ENCODE measurements at places on chromosomes 16 and 17. TPM values are rescaled to one million over a fixed set of nuclear protein-coding genes. Genes with fewer than 3 reads are reported as not detected.

- DNase-seq, result no peak
Observed at GRCh38 chr16:50900391-50900942, 158.6 kb downstream of the CYLD start.

DNA sequence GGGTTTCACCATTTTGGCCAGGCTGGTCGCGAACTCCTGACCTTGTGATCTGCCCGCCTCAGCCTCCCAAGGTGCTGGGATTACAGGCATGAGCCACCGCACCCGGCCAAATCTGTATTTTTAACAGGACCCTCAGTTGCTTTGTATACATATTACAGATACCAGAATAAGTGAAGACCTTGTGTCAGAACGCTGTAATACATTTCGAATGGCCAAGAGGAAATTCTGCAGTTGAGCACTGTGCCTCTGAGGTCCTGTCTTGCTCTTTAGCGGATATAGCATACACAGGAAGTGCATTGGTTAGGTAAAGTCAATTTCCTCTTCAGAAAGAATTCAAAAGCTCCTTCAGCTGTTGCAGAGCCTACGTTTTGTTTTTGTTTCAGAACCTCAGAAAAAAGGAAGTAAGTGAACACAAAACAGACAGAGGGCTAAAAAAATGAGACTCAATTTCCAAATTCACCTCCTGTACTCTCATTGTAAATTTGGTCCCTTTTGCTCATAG, 15.7 kb downstream of the CRLF3 start:
- no peak for DNase-seq

- no peak for DNase-seq
Observed at GRCh38 chr17:10737168-10737622, 7.4 kb upstream of the TMEM220 start.

The KRT17 gene
- total RNA-seq, result 208 TPM

The ATP6V0D1 gene
- 157 TPM for total RNA-seq

GRCh38 chr17:66400698-66401097, 98.3 kb downstream of the PRKCA start:
- no peak for DNase-seq

GRCh38 chr17:16583781-16584180, 14.8 kb upstream of the ZNF287 start:
- DNase-seq, result no peak

DNA sequence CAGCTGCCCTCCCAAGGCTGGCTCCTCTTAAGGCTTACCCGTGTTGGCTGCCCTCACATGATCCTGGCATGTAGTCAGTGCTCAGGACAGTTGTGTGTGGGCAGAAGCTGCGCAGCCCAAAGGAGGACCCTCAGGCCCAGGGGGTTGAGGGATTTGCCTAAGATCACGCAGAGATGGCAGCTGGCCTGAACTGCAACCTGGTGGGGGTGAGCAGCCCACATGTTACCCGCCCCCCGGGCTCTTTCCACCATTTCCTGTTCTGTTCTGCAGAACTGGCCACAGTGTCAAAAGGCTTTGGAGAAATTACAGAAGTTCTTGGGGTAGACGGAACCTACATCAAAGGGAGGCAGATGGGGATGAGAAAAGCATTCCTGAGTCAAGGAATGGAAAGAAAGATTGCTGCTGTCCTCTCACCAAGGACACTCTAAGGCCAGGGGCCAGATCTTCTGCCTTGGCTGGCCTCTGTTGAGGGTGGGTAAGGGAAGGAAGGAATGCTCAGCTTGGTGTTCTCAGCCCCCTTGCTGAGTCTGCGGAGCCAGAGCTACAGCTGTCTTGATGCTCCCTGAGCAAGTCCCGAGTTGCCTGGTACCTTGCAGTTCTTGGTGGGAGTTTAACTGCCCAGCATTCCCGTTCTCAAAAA, 53.0 kb downstream of the EPN2 start:
- no peak for DNase-seq

DNA sequence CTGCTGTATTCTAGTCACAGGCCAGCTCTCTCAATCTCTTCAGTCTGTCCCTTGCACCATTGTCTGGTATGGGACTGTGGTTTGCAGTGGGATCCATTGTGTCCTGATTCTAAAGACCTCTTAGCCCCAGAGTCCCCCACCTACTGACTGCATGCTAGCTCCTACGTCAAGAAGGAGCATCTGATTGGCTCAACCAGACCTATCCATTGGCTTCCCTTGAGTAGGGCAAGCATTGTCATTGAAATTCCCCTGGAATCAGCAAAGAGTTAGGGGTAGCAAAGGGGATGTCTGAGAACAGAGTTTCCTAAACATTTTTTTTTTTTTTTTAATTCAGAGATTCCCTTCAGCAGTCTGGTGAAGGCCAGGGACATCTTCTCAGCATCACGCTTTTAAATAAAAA, 175.3 kb upstream of the MPHOSPH6 start:
- no peak for DNase-seq

GRCh38 chr16:51114382-51114781, 36.7 kb downstream of the SALL1 start:
- DNase-seq, result no peak

- peak; percentile 52 for DNase-seq
Observed at GRCh38 chr16:391885-392335, 5.1 kb upstream of the NME4 start.

- no peak for DNase-seq
Observed at GRCh38 chr17:20083156-20083859, 74.1 kb downstream of the SPECC1 start.

- DNase-seq, result no peak
Observed at GRCh38 chr17:75899353-75899752, 2.6 kb upstream of the TRIM65 start.

GRCh38 chr16:11009027-11009755, 64.8 kb downstream of the CLEC16A start:
- DNase-seq, result no peak

The CDH11 gene
- total RNA-seq, result 114 TPM

DNA sequence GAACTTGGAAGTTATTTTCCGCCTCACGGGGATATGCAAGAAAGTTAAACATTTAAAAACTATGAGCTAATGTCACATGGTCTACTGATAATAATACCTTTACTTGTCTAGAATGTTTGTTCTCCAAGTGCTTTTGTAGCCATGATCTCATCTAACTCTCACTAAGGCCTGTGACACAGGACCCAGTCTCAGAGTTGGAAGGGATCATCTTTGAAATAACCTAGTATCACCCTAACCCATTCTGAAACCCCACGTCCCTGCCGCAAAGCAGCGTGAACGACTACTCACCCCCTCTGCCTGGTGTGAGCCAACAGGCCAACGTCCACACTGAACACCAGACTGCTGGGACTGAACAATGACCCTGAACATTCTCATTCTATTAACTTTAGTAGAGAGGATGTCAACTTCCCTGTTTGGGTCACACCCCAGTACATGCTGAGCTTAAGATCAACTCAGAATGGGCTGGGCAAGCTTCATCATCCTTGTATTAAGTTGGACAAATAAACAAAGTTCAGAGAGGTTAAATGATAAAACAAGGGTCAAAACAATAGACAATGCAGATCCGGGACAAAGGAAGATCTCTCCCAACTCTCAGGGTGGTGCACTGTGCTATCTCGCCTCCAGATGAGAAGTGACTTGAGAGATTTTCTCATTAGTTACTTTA, 54.8 kb upstream of the BCAR1 start:
- peak; percentile 41 for DNase-seq

The TSPOAP1 gene
- 9.4 TPM for total RNA-seq

DNA sequence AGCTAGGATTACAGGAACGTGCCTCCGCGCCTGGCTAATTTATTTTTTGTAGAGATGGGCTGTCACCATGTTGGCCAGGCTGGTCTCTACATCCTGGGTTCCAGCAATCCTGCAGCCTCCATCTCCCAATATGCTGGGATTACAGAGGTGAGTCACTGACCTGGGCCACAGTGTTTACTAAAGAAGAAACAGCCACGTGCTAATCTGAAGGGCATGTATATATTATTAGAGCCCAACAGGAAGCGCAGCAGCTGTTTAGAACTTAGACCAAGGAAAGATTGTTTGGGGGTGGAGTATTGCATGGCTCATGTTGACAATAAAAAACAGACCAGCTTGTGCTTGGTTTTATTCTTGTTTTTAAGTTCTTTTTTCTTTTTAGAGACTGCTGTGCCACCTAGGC, 60.2 kb downstream of the HAPSTR1 start:
- DNase-seq, result no peak

The CCL14 gene
- total RNA-seq, result not detected

The TBX4 gene
- not detected for total RNA-seq

DNA sequence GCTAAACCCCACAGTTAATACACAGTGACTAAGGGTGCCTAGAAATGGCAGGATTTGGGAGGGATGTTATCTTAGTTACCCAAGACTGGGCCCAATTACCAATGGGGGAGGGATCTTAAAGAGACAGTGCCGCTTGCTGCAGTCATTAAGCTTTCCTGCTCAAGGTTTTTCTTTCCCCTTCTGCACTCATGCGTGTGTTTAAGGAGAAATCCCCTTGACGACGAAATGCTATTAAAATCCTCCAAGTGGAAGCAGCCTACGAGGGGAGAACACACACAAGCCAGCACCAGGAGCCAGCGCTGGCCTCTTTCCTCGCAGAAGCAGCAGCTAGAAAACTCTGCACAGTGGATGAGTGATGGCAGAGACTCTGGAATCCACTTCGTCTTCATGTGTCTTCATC, 22.0 kb downstream of the SALL1 start:
- DNase-seq, result peak; percentile 77

The LITAFD gene
- total RNA-seq, result not detected

The STUB1 gene
- 133 TPM for total RNA-seq

- no peak for DNase-seq
Observed at GRCh38 chr16:29811896-29812665, at the start of gene PRRT2. Gene PRRT2, plus strand, starts transcription at chr16:29812193. Its CDS starts 862 bp downstream, at chr16:29813055.

DNA sequence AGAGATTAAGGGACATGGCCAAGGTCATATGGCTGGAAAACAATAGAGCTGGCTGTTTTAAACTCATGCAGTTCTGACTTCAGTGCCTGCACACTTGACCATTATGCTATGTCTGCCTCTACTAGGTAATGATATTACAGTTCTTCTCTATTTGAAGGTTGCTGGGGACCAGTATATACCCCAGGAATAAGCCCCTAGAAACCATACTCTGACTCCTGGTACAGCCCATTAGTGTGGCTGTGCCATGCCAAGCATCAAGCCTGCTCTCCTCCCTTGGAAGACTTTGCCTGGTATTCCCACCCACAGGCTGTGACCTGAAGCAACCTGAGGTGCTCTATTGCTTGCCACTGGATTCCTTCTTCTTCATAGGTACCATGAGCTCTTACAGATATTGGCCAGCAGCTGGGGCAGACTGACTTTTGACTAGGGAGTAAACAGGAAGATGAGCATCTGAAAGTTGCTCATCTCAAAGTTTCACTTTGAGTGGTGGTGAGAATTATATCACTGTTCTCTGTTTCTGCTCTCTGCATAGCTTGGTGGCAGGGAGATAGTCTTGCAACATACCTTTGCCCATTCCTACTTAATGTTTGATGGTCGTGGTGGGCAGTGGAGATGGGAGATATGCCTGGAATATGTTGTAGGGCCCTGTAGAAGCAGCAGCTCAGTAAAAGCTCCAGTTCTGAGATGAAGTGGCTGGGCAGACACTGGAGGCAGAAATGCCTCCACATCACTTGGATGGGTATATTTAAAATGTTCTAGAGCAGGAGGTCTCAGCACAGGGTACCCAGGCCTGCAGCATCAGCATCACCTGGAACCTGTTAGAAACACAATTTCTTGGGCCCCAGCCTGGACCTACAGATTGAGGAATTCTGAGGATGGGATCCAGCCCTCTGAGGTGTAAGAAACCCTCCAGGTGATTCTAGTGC, 274.7 kb downstream of the HS3ST4 start:
- no peak for DNase-seq

- DNase-seq, result no peak
Observed at GRCh38 chr16:58384437-58385055, 7.7 kb upstream of the GINS3 start.

- DNase-seq, result no peak
Observed at GRCh38 chr17:73580073-73580710, 64.1 kb downstream of the SDK2 start.

The KRTAP16-1 gene
- not detected for total RNA-seq

DNA sequence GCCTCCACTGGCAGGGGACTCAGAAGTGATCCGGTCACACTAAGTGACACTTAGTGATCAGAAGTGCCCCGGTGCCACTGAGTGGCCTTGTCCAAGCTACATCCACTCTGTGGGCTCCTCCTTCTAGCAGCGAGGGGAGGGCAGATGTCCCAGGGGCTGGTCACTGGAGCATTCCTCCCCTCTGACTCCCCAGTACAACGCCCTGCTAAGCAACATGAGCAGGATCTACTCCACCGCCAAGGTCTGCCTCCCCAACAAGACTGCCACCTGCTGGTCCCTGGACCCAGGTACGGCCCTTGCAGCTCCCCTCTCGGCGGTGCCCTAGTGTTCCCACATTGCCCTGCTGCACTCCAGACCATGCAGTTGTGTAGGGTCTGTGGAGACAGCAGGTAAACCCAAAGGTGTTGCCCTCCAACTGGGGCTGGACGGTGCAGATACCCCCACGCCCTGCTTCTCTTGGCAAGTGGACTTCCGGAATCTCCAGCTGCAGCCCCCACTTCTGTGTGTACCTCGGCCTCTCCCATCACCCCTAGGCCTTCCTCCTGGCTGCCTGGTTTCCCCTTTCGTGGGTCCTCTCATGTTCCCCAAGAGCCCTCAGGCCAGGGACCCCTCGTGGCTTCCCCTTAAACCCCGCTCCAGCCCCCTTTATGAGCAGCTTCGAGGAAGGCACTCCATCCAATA, 2.1 kb downstream of the ACE start:
- peak; percentile 65 for DNase-seq

GRCh38 chr16:66489818-66490217, 60.1 kb downstream of the TK2 start:
- no peak for DNase-seq

GRCh38 chr17:50214976-50215760, 13.7 kb upstream of the COL1A1 start:
- DNase-seq, result no peak

GRCh38 chr17:21297597-21297996, 13.1 kb downstream of the MAP2K3 start:
- DNase-seq, result no peak

The CACNG5 gene
- not detected for total RNA-seq

The KPNB1 gene
- 249 TPM for total RNA-seq

DNA sequence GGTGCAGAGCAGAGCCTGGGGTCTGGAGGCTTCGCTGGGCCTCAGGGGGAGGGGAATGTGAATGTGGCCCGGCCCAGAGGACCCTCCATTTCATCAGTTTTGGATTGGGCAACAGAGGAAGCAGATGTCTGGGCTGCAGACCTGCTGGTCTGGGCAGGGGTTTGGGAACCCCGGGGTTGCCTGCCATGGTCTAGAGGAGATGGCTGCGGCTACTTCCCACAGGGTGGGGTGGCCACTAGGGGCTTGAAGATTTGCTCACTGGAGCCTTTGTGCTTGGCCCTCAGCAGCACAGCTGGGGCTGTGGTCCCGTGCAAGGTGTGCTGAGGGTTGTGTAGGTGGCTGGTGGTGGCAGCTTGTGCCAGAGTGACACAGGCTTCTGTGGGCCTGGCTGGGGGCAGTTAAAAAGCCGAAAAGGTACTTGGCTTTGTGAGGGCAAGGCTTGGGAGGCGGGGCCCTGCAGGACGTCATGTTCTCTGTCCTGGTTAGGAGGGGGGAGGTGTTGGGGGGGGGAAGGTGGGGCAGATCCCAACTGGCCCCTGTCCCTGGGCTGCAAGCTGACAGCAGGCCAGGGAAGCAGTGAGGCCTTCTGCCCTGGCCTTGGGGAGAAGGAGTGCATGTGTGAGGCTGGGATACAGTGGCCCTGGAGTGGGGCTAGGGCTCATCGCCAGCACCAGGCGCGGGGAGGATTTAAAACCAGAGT, 98.0 kb downstream of the KPNA2 start:
- no peak for DNase-seq

- DNase-seq, result no peak
Observed at GRCh38 chr17:1260770-1261161, 9.5 kb upstream of the BHLHA9 start.

Measured in kidney epithelial cell (primary cell).